ENCODE measurements at places on chromosomes 7 and 10. TPM values are rescaled to one million over a fixed set of nuclear protein-coding genes. Genes with fewer than 3 reads are reported as not detected.

DNA sequence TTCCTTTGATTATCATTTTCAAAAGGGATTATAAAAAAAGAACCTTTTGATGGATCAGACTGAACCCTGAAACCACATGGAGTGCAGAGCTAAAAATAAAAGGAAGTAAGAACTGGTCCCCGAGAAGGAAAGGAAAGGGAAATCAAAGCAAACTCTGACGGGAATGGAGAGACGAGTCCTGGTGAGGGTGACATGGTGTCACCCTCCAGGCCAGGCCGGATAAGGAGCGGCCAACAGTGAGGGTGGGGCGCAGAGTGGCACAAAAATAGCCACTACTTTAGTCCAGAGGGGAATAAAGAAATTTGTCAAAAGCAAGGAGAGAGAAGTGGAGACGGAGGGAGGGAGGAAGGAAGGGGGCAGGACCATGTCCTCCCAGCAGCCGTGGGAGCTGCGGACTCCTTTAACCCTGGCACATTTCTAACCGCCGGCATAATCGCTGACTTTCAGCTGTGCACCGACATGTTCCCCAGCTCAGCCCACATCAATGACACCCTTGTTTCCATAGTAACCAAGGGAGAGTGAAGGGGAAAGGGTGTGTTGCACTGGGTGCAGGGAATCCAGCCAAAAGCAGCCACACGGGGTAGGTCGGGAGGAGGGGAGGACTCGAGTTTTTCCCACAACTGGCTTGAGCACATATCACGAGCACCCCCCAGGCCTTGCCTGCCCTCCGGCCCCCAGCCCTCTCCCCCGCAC is 29.7 kb downstream of the TRIM8 start:
- DNase-seq, result peak; percentile 78
- peak overlapping the region; percentile 89 for H3K27ac ChIP-seq
- H3K36me3 ChIP-seq, result no peaks in the 10 kb centered on the region
- H3K4me1 ChIP-seq, result peaks cover 77% of the 10 kb centered on the region
- H3K27me3 ChIP-seq, result no peaks in the 10 kb centered on the region
- H3K4me3 ChIP-seq, result peak overlapping the region; percentile 34

AEBP1 gene
- total RNA-seq, result 272 TPM

DNA sequence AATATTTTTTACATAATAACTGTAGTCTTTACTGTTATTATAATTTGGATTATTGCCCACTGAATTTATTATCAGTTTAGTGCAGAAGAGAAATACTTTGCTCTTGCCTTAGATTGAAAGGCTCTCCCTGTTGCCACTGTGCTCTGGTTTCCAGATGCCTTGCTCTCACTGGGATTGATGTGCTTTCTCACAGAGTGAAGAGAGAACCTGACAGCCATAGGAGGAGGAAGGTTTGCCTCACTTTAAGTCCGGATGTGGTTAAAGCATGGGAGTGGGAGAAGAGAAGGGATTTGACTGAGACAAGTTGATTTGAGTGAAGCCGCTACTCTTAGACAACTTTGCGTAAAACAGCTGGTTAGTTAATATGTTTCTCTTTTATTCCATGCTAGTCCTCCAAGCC is 68.2 kb upstream of the RPA3 start:
- no peaks in the 10 kb centered on the region for H3K27me3 ChIP-seq
- no peak overlapping the region for H3K4me3 ChIP-seq
- DNase-seq, result no peak
- H3K4me1 ChIP-seq, result no peaks in the 10 kb centered on the region
- no peak overlapping the region for H3K27ac ChIP-seq

DNA sequence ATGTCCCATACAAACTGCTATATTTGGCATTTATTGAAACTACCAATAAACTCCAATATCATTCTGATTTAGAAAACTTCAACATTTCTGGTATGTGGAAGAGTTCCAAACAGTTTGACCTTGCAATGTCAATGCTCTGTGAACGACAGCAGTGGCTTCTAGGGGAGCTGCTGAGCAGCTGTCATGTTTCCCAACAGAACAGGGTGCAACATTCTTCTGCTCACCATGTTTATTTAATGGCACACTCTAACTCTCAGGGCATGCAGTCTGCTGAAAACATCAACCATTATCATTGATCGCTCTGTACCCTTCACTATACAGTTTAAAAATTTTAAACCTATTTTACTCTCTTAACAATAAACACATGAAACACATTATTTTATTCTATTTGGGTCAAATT is 25.9 kb downstream of the LMOD2 start:
- H3K4me1 ChIP-seq, result peaks cover 28% of the 10 kb centered on the region
- H3K4me3 ChIP-seq, result no peak overlapping the region
- no peaks in the 10 kb centered on the region for H3K27me3 ChIP-seq
- no peak for DNase-seq

DNA sequence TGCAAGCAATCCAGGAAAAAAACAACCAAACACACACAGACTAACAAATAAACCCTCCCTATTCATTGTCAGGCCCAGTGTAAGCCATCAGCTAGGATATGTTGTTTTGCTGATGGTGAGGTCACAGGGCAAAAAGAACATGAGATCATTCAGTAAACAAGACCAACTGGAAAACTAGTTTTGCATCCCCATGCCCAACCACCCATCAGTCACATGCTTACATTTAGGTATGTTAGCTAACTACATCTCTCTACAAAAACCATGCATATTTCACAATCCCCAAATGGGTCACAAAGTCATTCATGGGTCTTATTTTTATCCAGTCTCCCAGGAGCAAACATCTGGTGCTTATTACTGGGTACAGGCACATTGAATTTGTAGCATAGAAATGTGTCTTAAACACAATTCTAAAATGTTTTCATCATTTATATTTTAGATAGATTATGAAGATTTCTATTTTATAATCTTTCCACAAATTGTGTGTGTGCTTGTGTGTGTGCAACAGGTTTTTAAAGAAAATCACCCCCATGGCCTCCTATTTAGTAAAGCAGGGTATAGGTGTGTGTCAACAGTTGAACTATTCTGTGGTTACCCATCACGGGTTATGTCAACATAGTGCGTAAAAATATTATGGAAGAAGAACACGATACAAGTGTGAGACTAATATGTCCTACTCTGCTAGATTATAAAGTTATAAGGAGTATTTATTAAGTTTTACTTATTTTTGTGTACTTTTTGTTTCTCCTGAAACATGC is 103.8 kb upstream of the AKR1E2 start:
- H3K4me3 ChIP-seq, result no peak overlapping the region
- no peak for DNase-seq
- no peaks in the 10 kb centered on the region for H3K36me3 ChIP-seq

DNA sequence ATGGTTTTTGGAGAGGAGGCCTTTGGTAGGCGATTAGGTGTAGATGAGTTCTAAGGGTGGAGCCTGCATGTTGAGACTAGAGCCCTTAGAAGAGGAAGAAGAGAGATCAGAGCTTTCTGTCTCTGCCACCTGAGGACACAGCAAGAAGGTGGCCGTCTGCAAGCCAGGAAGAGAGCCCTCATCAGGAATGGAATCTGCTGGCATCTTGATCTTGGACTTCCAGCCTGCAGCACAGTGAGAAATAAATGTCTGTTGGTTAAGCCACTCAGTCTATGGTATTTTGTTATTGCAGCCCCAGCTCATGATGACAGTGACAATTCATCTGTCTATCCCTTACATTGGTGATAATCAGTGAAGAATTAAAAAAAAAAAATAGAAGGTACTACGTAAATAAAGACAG is 335.2 kb downstream of the PRPF18 start:
- peaks cover 5% of the 10 kb centered on the region for H3K4me1 ChIP-seq
- H3K27ac ChIP-seq, result no peak overlapping the region
- H3K4me3 ChIP-seq, result no peak overlapping the region

CFAP69 gene
- total RNA-seq, result 3.0 TPM

DNA sequence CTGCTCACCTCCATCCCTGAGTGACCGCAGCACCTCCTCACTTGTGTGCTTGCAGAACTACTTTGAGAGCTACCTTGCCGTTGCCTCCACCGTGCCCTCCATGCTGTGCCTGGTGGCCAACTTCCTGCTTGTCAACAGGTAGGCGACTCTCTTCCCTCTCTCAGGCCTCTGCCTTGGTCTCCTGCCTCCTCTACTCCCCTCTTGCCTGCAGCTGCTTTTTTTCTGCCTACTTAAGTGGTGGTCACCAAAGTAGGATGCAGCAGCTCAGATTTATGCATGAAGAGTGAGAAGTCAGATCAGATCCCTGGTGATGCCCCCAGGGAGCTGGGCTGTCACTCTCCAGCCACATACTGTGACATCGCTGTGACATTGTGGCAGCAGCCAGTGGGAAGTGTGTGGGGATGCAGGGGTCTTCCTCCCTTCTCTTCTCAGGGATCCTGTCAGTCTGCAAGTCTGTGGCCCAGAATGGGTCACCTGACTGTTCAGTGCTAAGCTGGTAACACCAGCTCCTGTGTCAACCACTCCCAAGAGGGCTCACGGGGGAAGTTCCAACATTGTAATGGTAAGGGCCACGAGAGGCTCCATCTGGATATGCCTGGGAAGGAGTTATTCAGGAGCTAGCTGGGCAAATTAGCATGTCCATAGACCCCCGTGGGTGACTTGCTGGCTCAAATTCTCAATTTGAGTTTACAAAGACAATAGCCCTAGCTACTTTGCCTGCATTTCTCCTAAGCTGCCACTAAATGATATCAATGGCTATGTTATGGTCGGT is 25.3 kb downstream of the SLC29A3 start:
- H3K36me3 ChIP-seq, result no peaks in the 10 kb centered on the region
- H3K4me3 ChIP-seq, result no peak overlapping the region
- no peaks in the 10 kb centered on the region for H3K27me3 ChIP-seq
- no peak for DNase-seq
- H3K4me1 ChIP-seq, result peaks cover 18% of the 10 kb centered on the region
- peak overlapping the region; percentile 24 for H3K27ac ChIP-seq

- H3K27me3 ChIP-seq, result no peaks in the 10 kb centered on the region
- no peaks in the 10 kb centered on the region for H3K4me1 ChIP-seq
Observed at GRCh38 chr7:98021588-98022351, 31.8 kb upstream of the OCM2 start.

GRCh38 chr7:53246957-53247356 is 211.5 kb downstream of the POM121L12 start:
- no peaks in the 10 kb centered on the region for H3K4me1 ChIP-seq
- H3K27ac ChIP-seq, result no peak overlapping the region
- H3K27me3 ChIP-seq, result no peaks in the 10 kb centered on the region
- DNase-seq, result no peak
- no peak overlapping the region for H3K4me3 ChIP-seq

Measured in upper lobe of right lung (tissue), 1 donor.